ENCODE measurements at places on chromosomes 5 and 9. TPM values are rescaled to one million over a fixed set of nuclear protein-coding genes. Genes with fewer than 3 reads are reported as not detected.

DNA sequence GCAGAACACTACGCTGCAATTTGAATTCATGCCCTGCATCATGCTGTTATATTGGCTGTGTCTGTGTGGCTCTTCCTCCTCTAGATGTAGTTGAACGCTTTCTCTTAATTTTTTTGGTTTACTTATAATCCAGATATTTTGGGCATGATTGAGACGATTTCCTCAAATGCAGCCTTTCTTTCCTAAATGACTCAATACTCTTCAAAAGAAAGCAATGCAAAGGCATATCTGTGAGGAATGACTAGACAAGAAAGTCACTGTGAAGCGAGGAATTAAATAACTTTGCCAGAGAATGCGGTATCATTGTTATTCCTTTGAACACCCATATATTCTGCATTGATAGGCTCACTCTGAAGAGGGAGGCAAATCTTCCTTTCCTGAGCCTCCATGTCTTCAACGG, 152.8 kb downstream of the YIPF5 start:
- DNase-seq = no peak

DNA sequence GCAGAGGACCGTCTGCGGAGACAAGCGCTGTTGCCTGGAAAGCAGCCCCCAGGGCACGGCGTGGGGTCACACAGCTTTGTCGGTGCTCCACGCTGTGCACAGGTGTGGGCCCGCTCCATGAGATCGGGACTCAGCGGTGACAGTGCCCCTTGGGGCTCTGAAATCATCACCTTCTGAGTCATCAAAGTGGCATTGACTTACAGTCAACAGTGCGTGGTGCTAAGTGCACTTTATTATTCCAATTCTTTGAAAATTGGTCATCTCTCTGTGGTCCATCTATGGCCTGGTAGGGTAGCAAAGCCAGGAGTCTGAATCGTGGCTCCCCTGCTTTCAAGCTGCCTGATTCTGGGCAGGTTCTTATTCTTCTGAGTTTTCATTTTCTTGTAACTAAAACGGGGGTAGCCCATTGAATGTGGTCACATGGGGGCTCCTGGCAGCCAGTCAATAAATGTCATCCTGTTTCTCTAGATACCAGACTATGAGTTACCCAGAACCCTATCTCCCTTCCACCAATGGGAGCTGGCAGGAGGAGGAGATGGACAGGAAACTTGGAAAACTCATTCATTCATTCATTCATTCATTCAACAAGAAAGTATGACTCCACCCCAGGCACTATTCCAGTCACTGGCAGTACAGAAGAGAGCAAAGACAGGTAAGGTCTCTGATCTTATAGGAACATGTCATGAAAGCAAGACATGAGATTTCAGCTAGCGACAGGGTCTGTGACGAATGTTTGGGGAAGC, 20.3 kb upstream of the UNC5A start:
- DNase-seq = no peak

The GNAQ gene
- polyA plus RNA-seq = 58.9 TPM

The KIF24 gene
- polyA plus RNA-seq = 6.6 TPM

The OLFM1 gene
- polyA plus RNA-seq = 4.4 TPM
